ENCODE measurements at places on chromosomes 13 and 19.

DNA sequence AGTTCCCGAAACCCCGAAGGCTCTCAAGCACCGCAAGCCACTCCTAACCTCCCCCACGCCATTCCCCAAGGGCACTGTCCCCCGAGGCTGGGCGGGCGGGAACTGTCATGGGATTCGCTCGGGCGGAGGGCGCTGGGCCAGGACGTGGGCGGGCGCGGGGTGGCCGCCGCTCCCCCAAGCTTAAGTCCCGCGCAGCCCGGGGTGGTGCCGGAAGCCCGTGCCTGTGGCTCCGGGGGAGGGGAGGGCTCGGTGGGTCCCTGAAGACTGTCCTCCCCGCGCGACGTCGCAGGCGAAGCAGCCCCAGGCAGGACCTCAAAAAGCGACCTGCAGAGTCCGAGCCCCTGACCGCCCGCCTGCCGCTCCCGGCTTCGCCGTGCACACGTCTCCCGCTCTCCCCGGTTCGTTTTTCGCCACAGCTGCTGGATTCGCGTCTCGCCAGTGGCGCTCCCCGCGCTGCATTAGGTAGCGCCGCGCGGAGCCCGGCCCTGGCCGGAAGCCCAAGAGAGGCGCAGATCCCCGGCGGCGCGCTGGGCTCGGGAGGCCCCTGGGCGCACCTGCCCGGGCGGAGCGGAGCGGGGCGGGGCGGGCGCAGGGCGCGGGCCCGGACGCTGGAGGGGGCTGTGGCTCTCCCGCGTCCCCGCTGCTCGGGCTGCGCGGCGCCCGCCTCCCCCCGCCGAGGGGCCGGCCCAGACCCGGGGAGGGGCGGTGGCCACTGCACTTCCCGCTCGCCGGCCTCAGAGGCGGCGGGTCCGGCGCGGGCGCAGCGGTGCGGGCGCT, at the start of gene FARP1:
TSS of gene FARP1 (plus strand) at position 715 of the 777 bp plus-strand sequence. CDS start 70,149 bp downstream, outside the sequence.
- DNase-seq, result peak; percentile 68

DNA sequence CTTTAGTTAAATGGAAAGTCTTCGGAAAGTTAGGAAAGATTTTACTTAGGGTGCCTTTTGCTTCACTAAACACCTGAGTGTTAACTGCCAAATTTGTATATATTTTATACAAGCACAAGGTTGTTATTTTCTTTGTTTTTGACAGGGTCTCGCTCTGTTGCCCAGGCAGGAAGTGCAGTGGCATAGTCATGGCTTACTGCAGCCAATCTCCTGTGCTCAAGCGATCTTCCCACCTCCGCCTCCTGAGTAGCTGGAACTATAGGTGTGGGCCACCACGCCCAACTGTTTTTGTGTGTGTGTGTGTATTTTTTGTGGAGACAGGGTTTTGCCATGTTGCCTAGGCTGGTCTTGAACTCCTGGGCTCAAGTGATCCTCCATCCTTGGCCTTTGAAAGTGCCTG, 16.2 kb downstream of the KCTD4 start:
- no peak for DNase-seq

GRCh38 chr13:37510441-37510840, 88.1 kb downstream of the POSTN start:
- no peak for DNase-seq

- no peak for DNase-seq
These were observed 94.7 kb downstream of the MIPEP start for GRCh38 chr13:23794267-23795161.

DNA sequence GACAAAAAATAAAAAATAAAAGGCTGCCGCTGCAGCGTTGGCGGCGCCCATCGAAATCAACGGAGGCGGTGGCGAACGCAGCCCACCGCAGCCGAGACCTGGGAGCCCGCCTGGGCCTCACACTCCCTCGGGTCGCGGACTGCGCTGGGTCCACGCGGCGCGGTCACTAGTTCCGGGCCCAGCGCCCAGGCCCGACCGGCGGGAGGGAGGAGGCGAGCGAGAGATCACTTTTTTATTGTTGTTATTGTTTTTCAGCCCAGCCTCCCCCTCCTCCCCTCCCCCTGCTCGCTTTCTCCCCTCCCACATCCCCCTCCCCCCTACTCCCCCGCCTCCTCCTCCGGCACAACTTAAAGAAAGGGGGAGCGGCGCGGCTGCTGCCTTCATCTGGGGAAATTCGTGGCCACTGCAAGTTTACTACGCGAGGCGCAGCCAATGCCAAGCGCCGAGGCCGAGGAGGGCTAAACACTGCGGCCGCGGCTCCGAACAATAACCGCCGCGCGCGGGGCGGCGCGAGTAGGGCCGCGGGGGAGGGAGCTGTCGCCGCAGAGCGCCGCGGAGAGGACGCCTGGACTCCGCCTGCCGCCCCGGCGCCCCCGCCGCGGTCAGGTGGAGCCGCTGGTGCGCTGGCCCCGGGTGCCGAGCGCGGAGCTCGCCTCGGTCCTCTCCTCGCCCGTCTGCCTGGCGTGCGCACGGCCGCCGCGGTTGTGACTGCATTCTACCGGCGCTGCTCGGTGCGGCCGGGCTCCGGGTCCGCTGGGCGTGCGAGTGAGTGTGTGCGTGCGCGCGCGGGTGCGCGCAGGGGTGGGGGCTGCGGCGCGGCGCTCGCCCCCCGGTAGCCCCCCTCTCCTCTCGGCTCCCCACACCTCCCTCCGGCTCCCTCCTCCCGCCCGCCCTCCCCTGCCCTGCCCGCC, 505 bp upstream of the ZIC2 start:
- DNase-seq, result no peak

DNA sequence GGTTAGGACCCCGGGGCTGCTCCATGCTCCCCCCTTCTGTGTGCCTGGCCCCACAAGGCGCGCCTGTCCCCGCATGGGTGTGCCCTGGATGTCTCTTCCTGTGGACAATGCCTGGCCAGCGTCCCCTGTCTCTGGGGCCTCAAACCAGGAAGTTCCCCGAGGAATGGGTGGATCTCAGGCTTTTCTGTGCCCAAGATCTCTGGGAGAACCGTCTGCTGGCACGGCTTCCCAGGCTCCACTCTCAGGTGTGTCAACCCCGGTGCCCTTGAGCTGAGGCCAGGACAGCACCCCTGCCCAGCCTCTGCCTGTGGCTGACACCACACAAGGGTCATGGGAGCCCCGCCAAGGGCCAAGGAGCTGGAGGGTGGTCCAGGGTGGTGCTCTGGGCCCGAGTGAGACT, 15.7 kb downstream of the ZNF444 start:
- no peak for DNase-seq

GRCh38 chr13:21405309-21405708, 53.8 kb downstream of the ZDHHC20 start:
- DNase-seq, result no peak

DNA sequence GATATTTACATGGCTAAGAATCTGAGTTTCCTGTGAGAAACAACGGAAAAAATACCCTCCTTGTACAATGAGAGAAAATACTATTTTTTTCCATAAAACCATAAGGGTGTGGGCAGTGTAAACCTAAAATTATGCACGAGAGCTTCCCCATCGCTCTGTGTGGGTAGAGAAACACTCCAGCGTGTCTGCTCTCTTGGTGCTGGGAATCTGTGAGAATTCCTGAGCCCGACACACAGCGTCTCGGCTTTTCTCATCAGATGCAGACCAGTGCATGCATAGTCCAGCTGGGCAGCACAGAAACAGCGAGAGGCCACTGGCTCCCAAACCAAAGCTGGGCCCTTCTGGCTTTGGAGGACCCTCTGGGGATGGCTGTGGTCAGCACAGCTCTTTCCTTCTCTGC, 12.0 kb downstream of the PLPP2 start:
- DNase-seq, result no peak
